AG08396 (cell line): ENCODE measurements at places on chromosomes 13 and 19.

DNA sequence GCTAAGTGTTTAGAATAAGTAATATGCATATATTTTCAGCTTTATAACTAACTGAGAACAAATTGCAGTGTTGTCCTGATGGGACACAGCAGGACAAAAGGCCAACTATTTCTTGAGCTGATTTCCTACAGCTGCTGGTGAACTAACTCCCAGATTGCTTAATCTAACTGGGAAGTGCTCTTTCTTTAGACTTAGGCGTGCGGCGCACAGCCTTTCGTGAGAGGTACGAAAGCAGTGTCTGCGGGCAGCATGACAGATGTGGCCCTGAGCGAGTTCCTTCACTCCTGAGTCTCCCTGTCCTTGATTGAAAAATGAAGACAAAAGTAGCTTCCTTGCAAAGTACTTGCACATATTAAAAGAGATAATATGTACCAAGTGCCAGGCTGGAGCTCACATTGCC is 47.3 kb upstream of the NPAS1 start:
- no peak for DNase-seq

GRCh38 chr13:99256283-99256682 is 1.9 kb downstream of the GPR18 start:
- DNase-seq: no peak

GRCh38 chr13:25380082-25380481 is 8.3 kb downstream of the ATP8A2 start:
- DNase-seq: no peak

GRCh38 chr19:16446724-16447368 is 24.9 kb downstream of the EPS15L1 start:
- peak; percentile 87 for DNase-seq

GRCh38 chr13:39749528-39749927 is 94.1 kb downstream of the COG6 start:
- no peak for DNase-seq

GRCh38 chr19:49120868-49121267 is 1.5 kb downstream of the PPFIA3 start:
- no peak for DNase-seq

DNA sequence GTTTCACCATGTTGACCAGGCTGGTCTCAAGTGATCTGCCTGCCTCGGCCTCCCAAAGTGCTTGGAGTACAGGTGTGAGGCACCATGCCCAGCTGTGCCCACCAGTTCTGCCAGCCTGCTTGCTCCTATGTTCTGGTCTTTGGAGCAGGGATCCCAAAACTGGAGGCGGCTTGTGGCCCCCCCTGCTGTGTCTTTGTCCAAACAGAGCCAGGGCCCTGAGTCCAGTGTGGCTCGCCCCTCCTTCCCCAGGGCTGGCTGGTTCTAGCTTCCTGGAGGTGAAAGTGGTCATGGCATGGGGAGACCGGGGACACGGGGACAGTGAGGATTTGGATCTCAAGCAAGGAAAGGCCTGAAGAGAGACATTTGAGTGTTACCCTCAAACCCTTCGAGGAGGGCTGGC is 11.5 kb upstream of the TINCR start:
- no peak for DNase-seq

DNA sequence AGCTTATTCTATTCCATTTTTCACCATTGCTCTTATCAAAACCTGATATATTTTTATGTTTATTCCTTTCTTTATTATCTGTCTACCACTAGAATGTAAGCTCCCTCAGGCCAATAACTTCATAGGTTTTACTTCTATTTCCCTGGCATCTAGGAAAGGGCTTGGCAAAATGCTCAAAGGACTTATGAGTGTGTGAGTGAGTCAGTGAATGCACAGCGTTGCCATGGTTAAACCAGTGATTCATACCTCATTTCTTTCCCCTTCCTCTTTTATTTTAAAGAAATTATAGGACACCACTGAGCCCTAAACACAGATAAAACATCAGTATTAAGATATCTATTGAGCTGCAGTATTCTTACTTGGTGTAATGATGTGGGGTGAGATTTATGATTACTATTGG is 162.1 kb downstream of the GPC6 start:
- DNase-seq: no peak

DNA sequence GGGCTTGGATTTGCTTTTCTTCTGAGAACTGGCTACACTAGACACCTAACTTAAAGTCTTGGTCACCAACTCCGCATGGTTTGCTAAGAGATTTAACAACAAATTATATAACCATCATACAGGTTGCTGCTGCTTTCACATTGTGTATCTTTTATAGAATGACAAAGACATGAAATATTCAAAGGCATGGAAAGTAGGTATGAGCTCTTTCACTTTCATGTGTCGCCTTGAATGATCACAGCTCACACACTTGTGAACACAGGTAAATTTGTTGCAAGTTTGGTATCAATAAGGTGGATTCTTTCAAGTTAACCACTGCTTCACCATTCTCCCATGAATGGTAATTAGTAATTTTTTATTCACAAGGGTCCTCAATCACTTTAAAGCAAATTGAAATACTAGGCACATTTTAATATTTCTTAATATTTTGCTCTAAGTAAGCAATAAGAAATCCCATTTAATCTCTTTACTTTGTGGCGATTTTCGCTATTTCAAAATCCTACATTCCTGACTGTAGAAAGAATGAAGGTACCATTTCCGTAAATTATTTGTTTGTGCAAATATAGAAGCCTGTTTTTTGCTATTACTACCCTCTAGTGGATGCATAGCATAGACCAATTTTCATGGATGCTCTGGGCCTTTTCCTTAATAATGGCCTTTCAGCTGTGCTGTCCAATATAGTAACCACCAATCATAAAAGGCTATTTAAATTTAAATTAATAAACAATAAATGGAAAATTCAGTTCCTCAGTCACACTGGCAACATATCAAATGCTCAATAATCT is 45.5 kb upstream of the FREM2 start:
- peak; percentile 3 for DNase-seq

DNA sequence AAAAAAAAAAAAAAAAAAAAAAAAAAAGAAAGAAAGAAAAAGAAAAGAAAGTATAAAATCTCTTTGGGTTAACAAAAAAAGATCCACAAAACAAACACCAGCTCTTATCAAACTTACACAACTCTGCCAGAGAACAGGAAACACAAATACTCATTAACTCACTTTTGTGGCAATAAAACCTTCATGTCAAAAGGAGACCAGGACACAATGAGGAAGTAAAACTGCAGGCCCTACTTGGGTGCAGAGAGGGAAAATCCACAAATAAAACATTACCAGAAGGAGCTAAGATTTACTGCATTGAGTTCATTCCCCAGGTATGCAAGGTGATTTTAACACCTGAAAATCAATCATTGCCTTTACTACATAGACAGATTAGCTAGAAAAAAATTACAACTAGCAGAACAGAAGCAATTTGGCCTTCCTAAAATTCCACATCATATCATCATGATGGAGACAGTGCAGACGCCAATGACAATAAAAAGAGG is 9.6 kb upstream of the CEACAM5 start:
- DNase-seq: no peak

DNA sequence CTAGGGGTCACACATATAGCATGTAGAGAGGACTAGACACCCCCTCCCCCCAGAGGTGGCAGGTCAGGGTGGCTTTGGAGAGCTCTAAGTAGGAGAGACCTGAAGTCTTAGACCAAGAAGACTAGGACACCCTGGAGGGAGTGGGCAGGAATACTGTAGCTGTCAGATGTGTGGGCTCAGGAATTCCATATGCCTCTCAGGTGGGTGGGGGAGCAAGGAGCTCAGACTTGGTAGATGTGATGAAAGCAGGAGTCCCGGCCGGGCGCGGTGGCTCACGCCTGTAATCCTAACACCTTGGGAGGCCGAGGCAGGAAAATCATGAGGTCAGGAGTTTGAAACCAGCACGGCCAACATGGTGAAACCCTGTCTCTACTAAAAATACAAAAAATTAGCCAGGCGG is 1.6 kb downstream of the CRB3 start:
- no peak for DNase-seq

DNA sequence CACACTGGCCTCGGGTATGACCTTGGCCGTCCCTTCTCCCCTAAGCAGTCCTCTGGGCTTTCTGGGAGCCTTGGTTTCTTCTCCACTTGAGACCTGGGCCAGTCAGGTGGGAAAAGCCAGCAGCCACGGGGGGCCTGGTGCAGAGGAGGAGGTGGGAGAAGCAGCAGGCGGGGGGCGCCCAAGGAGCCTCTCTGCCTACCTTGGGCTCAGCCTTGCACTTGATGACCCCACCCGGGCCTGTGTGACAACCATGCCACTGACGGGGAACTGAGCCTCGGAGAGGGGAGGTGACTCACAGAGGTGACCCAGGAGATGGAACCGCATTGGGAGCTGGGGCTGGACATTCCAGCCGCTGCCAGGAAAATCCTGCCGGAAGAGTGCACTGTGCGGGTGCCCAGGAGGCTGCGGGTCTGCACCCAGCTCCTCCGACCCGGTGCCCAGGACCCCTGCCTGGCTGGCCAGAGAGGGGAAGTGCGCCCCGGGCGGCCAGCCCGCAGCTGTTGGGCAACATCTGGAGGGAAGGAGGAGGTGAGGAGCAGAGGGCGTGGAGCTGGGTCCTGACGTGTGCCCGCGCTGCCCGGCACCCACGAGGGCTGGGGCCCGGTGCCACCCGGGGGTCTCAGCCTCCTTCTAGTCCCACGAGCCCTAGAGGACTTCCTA is 23.4 kb upstream of the SLC7A10 start:
- no peak for DNase-seq

GRCh38 chr13:50015258-50015657 is at the start of gene KCNRG:
Gene KCNRG (plus strand): TSS chr13:50015444. CDS start chr13:50015494, 50 bp downstream.
- DNase-seq: no peak

DNA sequence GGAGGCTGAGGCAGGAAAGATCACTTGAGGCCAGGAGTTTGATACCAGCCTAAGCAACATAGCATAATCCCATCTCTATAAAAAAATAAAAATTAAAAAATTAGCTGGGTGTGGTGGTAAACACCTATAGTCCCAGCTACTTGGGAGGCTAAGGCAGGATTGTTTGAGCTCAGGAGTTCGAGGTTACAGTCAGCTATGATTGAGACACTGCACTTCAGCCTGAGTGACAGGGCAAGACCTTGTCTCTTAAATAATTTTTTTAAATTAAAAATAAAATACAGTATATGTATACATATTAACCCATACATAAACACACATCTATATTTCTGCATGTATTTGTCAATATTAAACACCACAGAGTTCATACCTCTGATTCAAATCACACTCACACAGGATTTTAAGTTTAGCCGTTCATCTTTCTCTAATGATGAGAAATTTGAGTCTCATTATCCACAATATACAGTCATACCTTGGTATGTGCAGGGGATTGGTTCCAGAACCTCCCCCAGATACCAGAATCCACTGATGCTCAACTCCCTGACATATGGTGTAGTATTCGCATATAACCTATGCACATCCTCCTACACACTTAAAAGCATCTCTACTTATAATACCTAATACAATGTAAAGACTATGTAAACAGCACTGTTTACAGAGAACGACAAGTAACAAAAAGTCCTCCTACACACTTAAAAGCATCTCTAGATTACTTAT is 44.7 kb downstream of the PSPC1 start:
- DNase-seq: no peak

GRCh38 chr19:47757617-47758442 is 12.5 kb downstream of the NOP53 start:
- DNase-seq: no peak

DNA sequence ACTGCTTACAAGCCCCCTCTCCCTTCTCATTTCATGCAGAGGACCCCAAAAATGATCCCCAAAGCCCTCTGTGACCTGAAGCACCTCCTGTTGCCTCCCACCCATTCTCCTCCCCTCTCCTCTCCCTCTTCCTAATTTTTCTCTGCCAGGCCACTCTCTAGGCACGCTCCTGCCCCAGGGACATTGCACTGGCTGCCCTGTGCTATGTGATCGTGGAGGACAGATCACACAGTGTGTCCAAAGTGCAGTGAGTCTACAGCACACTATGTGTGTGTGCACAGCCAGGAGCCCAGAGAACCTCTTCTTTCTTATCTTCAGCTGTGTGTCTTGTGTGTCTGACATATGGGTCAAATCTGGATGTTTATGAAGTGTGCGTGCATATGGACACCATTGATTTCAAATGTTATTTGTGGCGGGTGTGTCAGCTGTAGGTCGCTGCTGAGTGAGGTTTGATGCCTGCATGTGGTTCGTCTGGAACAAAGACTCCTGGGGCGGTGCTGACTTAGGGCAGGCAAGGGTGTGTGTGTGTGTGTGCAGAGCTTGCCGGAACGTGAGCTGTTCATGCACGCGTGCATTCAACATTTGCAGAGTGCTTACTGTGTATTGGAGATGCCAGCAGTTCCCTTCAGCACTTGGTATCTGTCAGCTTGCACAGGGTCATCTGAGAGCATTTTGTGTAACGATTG is 2.1 kb upstream of the KLHL26 start:
- DNase-seq: no peak

GRCh38 chr19:30076751-30077670 is 135.0 kb downstream of the URI1 start:
- DNase-seq: no peak

- DNase-seq: no peak
Measured at GRCh38 chr13:106416645-106417044, 118.8 kb downstream of the EFNB2 start.

DNA sequence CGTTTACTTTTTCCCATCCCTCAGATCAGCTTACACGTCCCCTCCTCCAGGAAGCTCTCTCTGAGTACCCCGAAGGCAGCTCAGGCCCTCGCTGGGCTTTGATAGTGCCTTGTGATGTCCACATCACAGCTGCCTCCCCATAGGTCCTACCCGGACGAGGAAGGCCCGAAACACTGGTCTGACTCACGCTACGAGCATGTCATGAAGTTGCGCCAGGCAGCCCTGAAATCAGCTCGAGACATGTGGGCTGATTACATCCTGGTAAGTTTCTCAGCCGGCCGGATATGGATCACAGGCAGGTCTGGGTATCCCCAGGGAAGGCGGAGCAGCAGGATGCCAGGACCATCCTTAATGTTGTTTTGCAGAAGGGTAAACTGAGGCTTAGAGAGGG is 4.8 kb downstream of the COLGALT1 start:
- DNase-seq: peak; percentile 72

DNA sequence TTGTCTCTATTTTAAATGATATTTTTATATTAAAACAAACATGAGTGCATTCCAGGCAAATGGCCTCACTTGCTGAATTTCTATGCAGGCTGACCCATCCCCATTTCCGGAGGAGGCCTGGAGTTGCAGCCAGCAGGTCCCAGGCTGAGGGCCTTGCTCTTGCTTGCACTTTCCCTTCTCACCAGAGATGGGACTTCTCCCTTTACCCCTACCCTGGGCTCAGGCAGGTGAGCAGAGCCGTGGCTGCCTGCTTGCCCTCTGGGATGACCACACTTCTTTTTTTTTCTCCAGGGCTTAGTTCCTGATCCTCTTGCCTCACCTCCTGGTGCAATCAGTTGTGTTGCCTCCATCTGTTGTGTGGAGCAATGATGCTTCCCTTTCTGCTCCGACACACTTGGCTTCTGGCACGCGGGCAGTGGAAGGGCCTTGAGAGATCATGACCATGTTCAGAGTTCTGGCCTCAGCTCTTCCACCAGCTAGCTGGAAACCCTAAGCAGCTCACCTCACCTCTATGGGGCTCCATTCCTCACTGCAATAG is 11.1 kb upstream of the OLFM4 start:
- no peak for DNase-seq

- DNase-seq: no peak
Measured at GRCh38 chr13:110850840-110851239, 64.0 kb downstream of the ANKRD10 start.

GRCh38 chr19:34308381-34309367 is 54.3 kb downstream of the GARRE1 start:
- no peak for DNase-seq
